Suppressor macrophage treated with lipopolysaccharide for 1 hour (primary cell): ENCODE measurements at places on chromosomes 11 and 22.

GRCh38 chr11:81359476-81359875 lies 1374.2 kb downstream of the FAM181B start:
- no peak for DNase-seq

- no peak for DNase-seq
Measured at GRCh38 chr22:28332410-28332809, 347.2 kb downstream of the TTC28 start.

- no peak for DNase-seq
Measured at GRCh38 chr11:120579611-120580031, 68.1 kb downstream of the GRIK4 start.

- DNase-seq = no peak
Measured at GRCh38 chr11:120244476-120245365, 4.8 kb downstream of the POU2F3 start.

- DNase-seq = no peak
Measured at GRCh38 chr11:12223771-12224536, 113.6 kb downstream of the MICAL2 start.

DNA sequence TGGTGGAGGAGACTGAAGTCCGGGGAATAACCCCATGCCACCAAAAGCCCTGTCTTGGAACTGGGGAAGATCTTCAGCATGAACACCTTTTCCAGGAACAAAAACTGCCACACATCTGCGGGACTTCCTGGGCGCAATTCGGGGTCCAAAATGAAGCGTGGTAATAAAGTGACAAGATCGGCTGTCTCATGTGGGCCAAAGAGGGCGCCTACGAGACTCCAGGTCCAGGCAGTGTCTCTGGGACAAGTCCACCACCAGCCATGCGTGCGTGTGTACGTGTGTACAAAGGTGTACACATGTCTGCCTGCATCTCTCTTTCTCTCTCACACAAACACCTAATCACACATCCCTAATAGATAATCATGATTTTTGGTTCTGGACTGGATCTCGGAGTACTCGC lies 8.9 kb upstream of the MYBPC3 start:
- DNase-seq = no peak

DNA sequence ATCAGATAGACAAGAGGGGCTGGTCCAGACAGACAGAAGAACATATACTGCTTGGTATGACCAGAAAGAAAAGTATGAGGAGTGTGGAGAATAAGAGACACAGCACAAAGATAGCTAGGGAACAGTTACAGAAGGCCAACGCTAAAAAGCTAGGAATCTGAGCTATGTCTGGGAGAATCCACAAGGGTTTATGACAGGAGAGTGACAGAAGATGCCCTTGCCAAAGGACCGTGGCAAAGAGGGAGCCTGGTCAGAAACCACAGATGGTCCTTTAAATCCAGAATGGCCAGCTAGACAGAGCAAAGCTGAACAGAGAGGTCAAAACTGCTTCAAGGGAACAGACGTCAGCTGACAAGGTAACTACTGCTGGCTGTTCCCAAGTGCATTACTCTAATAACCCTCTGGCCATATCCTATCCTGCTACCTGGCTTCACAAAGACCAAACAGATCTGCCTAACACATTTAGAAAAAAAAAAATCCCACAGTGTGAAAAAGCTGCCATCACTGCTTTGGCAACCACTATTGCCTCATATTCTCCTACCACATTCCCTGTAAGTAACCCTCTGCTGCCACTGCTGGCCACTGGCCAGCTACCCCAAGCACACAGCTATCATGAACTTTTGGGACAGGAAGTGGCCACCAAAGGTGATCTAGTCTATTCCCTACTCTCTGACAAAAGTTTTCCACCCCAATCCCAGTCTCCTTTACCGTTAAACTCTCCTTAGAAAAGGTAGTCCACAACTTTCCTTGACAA lies 7.3 kb downstream of the SERGEF start:
- peak; percentile 13 for DNase-seq

- no peak for DNase-seq
Measured at GRCh38 chr11:1690167-1691025, 6.6 kb upstream of the KRTAP5-6 start.

DNA sequence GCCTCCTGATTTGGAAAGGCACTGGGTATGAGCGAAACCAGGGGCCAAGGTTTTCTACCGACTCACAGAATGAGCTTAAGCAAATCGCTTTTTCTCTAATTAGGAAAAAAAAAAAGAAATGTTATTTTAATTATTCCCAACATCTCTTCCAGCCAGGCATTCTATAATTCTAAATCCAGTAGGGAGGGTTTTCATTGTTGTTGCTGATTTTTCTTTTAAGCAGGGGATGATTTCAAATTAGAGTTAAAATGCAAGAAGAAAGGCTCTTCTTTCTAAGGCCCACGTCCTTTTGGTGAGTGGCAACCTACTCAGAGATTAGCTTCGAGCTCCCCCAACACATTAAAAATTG lies 8.9 kb downstream of the MYH9 start:
- no peak for DNase-seq

- peak; percentile 72 for DNase-seq
Measured at GRCh38 chr22:50490531-50491308, 4.1 kb downstream of the MIOX start.
